ENCODE measurements at places on chromosomes 6 and 20.

- DNase-seq, result no peak
Measured at GRCh38 chr20:35726842-35727711, 15.0 kb downstream of the RBM39 start.

GRCh38 chr6:2979819-2980464 is 8.6 kb upstream of the SERPINB6 start:
- no peak for DNase-seq

- DNase-seq, result no peak
Measured at GRCh38 chr6:71289039-71289801, 609 bp downstream of the OGFRL1 start.

GRCh38 chr6:56517155-56517745 is 125.4 kb downstream of the DST start:
- DNase-seq, result no peak

GRCh38 chr6:157030755-157031154 is 253.6 kb downstream of the ARID1B start:
- DNase-seq, result no peak

- no peak for DNase-seq
Measured at GRCh38 chr6:18446771-18447170, 59.6 kb downstream of the RNF144B start.

DNA sequence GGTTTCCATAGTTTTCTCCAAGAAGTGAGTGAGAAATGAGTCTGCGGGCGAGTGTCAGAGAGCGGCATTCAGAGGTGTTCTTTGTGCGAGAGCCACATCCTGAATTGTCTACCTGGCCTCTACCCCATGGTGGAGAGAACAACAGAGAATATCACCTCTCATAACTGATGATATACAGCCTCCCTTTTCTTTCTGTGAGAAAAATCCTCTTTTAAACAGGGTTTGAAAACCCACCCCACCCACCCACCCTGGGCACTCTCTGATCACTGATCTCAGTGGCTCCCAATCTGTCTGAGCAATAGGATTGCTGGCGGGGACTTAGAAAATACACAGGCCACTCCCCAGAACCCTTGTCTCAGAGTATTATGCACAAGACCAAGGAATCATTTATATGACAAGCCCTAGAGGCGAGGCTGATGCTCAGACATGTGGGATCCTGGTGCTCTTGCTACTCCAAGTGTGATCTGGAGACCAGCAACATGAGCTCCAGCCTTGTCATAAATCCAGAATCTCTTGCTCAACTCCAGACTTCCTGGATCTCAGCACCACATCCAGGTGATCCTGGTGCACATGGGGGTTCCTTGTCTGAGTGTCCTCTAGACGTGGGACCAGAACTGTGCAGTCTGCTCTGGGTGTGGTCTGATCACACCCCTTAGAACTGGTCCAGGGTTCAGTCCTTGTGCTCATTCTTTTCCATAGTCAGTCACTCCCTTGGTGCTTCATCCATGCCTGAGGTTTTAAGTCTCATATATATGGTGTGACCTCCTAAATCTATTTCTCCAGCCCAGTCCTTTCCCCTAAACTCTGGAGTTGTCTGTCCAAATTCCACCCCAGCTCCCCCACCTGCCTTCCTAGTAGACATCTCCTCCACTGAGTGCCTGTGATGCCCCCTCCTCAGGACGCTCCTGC is 5.3 kb downstream of the HLA-B start:
- no peak for DNase-seq

GRCh38 chr20:36929290-36929689 is 22.2 kb downstream of the SAMHD1 start:
- DNase-seq, result no peak

GRCh38 chr20:41444821-41445220 is 78.2 kb upstream of the EMILIN3 start:
- DNase-seq, result no peak

GRCh38 chr20:9270831-9271230 is 201.9 kb downstream of the PLCB4 start:
- no peak for DNase-seq

DNA sequence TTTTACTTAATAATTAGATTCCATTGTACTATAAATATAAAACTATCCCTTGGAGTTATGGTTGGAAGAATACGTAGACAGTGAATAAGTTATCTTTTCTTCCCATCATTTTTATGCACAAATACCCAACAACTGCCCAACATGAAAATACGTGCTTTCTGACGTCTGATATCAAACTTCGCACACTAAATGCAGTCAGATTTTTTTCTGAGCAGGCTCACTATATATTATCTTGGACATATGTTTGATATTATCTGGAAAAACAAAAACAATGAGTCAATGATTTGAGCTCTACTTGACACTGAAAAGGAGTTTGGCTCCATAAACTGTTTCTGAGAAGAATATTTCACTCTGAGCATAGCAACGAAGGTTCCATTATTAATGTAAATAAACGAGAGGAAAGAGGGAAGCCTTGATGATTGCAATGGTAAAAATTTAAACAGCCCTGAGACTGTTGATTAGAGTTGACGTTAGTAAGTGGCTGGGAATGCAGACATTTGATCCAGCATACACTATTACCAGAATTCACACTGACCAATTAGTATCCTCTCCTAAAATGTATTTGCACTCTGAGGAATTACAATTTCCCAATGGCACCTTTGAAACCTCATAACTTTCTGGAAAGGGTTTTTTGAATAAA is 1090.0 kb downstream of the EPHA7 start:
- DNase-seq, result peak; percentile 1

- no peak for DNase-seq
Measured at GRCh38 chr20:2706688-2707352, 14.2 kb downstream of the EBF4 start.

GRCh38 chr6:51949526-51949925 is 137.9 kb downstream of the PKHD1 start:
- no peak for DNase-seq

GRCh38 chr6:31681135-31681671 is 336 bp upstream of the LY6G5C start:
- no peak for DNase-seq

- no peak for DNase-seq
Measured at GRCh38 chr6:141260627-141261015, 872.1 kb upstream of the GJE1 start.

DNA sequence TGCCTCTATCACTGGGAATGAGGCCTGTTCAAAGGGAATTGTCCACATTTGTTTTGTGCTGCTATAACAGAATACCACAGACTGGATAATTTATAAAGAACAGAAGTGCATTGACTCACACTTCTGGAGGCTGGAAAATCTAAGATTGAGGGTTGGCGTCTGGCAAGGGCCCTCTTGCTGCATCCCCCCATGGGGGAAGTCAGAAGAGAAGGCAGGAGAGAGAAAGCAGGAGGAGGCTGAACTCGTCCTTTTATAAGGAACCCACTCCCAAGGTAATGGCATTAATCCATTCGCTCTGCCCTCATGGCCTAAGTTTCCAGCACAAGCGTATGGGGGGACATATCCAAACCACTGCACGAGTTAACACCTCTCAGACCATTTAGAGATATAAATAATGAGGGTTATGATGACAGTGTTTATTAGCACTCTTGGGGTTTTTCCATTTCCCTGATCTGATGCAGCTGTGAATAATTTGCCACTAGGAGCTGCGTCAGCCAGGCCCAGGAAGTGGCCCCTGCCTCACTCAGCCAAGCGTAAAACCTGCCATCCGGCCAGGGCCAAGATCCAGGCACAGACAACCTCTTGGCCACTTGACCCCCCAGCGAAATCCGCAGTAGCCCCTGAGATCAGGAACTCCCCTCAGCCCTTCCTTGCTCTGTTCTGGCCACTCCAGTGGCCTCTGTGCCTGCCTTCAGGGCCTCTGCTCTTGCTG is 14.2 kb upstream of the SLCO4A1 start:
- no peak for DNase-seq

DNA sequence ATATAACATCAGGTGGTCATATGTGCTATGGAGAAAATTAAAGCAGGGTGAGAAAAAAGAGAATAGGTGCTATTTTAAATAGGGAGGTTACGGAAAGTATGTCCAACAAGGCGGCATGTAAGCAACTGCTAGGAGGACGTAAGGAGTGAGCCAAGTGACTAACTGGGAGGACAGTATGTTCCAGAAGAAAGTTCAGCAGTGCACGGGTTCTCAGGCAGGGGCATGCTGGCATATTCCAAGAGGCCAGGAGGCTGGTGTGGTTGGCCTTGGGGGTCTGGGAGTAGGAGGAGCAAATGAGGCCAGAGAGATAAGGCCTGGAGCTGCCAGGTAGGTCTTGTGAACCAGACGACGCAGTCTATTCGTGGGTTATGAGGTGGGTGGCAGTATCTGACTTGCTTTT is 112.4 kb downstream of the ARMC2 start:
- DNase-seq, result no peak

Measured in HTR-8/SVneo (cell line).